ENCODE measurements at places on chromosomes 6 and 20. TPM values are rescaled to one million over a fixed set of nuclear protein-coding genes. Genes with fewer than 3 reads are reported as not detected.

GRCh38 chr6:113809826-113810225 is 47.3 kb upstream of the MARCKS start:
- no peak for DNase-seq

- DNase-seq = no peak
Measured at GRCh38 chr6:128067446-128068118, 166.7 kb upstream of the THEMIS start.

- DNase-seq = no peak
Measured at GRCh38 chr6:95545226-95545625, 32.1 kb upstream of the MANEA start.

Gene NELFE
- 45.4 TPM for total RNA-seq

Gene BICRAL
- 17.3 TPM for total RNA-seq

Gene C6orf58
- not detected for total RNA-seq

Gene EFCAB8
- total RNA-seq = not detected

Gene GSTA1
- total RNA-seq = 222 TPM

Gene SLX4IP
- total RNA-seq = 8.3 TPM

Measured in Peyer's patch (tissue), 4 donors.